ENCODE measurements at places on chromosomes 2 and 18.

DNA sequence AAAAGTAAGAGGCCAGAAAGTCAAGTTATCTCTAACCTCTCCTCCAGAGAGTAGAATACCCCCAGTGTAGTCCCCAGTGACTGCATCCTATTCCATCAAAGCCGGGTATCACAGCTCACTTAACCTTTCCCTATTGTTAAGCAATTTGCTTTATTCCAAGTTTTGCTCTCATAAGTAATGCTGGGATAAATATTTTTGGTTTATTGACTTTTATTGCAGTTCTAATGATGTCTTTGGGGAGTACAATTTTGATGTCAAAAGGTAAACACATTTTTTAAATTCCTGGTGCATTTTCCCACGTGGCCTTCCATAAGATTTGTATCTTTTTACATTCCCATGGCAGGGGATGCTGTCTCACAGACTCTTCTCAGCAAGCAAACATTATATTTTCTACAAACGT, 43.3 kb downstream of the CMPK2 start:
- DNase-seq, result no peak

- DNase-seq, result no peak
These were observed 92.6 kb upstream of the CREB1 start for GRCh38 chr2:207437136-207437523.

- DNase-seq, result no peak
These were observed 85.5 kb downstream of the SOWAHC start for GRCh38 chr2:109699646-109700045.

DNA sequence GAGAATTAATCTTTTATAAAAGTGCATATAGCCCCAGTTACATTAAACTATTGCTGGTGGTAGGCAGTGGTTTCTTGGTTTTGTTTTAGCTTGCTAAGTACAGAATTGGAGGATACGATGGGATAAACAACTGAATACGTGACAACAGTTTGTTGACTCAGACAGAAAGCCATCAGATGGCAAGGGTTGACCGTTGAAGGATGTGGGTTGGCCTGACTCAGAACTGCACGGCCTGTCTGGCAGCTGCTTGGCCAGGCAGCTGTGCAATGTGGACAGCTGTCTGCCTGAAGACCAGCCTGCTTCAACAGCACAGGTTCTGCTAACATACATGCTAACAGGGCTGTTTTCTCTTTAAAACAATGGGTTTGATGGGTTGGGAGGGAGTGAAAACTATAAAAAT, 46.6 kb downstream of the PRKRA start:
- no peak for DNase-seq

DNA sequence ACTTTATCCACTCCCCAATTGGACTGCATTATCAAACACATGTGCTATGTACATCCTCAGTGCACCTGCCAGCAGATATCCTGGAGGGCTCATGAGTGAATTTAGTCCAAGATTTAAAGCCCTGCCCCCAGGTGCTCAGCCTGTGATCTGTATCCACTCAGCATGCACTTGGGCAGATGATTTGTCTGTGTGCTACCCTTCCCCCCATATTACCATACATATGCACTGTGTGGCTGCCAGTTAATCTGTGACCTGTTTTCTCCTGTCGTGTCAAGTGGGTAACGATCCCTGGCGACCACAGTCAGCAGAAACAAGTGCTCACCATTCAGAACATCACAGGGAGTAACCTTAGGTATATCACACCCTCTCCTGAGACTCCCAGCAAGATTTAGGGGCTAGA, 10.2 kb downstream of the NAGK start:
- DNase-seq, result no peak

- DNase-seq, result no peak
These were observed 1291.6 kb upstream of the ZEB2 start for GRCh38 chr2:145811276-145812164.

DNA sequence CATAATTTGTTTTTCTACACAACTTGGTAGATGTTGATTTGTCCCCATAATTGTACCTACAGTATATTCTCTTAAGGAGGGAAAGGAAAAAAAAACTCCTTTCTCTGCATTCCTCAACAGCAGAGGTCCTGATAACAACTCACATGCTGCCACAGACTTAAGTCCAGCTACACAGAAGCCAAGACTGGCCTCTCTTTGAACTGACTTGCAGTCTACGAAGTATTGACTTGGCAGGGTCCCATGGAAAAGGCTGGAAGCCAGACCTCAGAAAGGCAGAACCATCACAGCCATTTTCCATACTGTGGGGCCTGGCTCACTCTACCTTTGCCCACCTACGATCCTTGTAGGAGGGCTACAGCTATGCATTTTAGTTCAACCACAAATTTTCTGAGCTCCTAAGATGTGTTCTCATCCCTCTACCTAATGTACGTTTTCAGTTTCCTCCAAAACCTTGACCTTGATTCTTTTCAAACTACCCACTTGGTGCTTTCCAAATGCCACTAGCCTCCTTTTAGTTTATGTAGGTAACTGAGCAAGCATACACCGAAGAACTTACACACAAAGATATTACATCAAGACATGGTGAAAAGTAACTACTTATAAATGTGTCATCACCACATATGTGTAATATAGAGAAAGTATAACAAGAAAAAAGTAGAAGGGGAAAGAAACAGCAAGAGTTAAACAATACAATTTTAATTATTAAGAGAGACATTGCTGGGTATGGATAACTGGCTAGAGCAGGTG, 12.2 kb downstream of the LONRF2 start:
- DNase-seq, result no peak

- no peak for DNase-seq
These were observed 592.7 kb upstream of the VRK2 start for GRCh38 chr2:57453945-57454344.

- DNase-seq, result no peak
These were observed 118.9 kb downstream of the PXDN start for GRCh38 chr2:1625281-1626001.

DNA sequence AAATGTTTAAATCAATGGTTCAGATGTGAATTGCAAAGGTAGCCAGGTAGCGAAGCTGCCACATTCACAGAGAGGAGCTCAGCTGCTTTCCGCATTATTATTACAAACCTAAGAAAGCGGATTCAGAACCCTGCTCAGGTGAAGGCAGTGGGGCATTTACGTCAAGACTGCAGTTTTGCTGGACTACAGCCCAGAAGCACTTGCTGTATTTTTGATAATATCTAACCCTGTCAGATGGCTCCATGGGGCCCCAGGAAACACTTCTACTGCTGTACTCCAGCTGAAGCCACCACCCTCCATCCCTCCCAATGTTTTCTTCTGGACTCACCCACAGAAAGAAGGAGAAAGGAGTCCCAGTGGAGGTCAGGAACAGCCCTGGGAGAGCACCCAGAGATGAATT, 96.9 kb downstream of the TPO start:
- DNase-seq, result no peak

DNA sequence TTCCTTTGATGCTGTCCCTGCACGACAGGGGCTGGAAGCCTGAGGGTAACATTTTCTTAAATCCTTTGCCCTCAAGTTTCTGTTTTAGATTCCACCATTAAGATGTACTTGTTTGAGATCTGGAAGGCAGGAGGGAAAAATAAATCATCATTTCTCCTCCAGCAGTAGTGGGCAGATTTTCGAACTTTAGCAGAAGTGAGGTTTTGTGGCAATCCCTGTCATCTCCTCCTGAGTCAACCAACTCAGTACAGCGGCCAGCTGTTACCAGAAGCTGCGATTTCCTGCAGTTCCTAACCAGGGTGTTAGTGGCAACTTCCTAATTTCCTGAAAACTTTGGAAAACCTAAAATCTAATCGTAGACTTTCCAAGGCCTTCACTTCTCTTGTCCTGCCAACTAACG, 517.2 kb upstream of the ACVR2A start:
- no peak for DNase-seq

DNA sequence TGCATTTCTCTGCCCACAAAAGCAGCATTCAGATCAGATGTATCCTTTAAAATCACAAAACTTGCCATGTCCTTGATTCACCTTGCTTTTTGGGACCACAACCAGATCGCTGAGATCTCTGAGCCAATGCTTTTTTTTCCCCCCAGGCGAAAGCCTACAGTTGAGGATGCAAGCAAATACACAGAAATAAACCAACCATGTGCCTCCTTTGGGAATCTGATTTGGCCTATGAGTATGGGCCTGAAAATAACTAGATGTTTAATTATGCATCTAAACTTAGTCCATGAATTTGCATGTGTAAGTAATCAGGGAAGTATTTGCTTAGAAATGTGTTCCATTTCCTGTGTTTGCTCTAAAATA, 49.7 kb upstream of the CDC42EP3 start:
- DNase-seq, result no peak

- no peak for DNase-seq
These were observed 46.7 kb upstream of the HS6ST1 start for GRCh38 chr2:128365217-128365905.

- DNase-seq, result no peak
These were observed 3.2 kb downstream of the INO80C start for GRCh38 chr18:35494251-35495220.

DNA sequence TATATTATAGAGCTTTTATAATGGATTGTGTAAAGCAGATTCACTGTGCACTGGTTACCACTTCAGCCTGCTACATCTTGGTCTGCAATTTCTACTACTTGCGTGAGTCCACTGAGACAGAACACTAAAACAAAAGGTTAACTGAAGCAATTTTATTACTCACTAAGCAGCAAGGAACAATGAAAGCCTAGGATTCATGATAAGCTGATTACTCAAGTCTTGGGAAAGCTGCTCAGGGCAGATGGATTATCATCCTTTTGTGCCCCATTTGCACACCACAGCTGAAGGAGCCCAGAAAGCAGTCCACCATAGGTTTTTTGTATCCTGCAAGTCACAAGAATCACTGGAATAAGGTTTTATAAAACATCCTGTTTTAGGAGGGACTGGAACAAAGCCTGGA, 1215.2 kb upstream of the TMEFF2 start:
- DNase-seq, result no peak

GRCh38 chr2:108449410-108450130, 564 bp downstream of the GCC2 start:
- no peak for DNase-seq

- no peak for DNase-seq
These were observed 52.2 kb downstream of the SMAD7 start for GRCh38 chr18:48898521-48898920.

- no peak for DNase-seq
These were observed 111.3 kb upstream of the MCFD2 start for GRCh38 chr2:47026748-47027534.

DNA sequence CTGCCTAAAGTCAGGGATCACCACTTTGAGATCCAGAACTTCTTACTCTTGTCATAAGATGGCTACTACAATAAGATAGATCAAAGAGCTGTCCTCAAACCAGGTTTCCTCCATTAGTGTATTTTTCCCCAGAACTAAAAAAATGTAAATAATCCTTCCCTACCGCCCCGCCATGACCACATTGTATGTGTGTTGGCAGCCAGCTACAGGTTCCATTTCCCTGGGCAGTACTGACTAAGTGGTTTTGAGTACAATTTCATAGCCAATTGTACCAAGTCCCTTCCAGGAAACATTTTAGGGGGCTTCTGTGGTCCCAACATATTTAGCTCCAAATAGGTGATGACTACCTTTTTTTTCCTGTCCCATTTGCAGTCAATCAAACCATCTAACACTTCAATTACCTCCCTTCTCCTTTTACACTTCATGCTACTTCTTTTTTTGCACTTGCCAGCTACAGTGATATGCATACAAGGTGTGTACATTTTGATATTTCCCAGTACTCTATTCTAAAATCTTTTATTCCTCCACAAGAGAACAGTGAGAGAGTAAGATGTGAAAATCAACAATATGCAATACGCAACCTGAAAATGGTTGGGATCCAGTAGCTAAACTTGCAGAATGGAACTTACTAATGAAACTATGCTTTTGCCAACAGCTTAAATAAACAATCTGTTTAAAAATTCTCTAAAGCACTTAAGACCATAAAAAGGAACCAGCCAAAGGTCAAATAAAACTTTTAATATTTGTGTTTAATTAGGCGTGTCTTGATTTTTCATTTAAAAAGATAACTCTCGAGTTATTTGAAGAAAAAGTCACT, 3.9 kb downstream of the PUM2 start:
- no peak for DNase-seq

- DNase-seq, result peak; percentile 42
These were observed 50.0 kb downstream of the TMEM163 start for GRCh38 chr2:134668821-134669220.

DNA sequence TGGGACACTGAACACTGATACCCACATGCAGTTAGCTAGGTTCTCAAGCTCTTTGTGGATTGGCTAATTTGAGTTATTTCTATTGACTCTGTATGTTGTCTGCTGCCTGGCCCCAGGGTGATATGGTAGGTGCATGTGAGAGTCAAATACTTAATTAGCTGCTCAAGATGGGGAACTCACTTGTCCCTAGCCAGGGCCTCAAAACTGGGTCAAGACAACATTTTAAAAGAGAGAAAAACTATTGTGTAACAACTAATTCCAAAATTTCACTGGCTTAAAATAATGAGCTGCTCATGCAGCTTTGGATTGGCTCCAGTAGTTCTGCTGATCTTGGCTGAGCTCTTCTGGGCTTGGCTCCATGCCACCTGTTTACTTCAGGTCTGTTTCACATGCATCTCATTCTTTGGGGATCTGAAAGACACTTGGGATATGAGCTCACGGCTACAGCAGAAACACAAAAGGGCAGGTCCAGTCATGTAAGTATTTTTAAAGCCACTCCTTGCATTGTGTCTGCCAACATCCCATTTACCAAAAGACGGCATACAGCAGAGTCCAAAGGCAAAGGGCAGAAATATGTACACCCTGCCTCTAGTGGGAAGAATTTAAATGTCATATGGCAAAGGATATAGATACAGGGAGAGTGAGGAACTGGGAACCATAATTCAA, 716.8 kb downstream of the SUCLG1 start:
- DNase-seq, result no peak

- no peak for DNase-seq
These were observed 110.7 kb downstream of the TMX3 start for GRCh38 chr18:68604256-68604655.

DNA sequence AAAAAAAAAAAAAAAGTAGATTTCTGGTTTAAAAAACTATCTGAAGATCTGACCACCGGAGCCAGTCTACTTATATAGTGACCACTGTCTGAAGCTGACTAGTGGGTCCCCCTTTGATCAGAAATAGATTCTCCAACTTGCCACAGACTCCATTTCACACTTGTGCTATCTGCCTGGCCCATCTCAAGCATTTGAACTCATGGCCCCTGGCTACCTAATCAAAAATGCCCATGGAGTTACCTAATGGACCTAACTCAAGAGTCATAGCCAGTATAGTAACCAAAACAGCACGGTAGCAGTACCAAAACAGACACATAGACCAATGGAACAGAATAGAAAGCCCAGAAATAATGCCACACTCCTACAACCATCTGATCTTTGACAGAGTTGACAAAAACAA, 17.0 kb upstream of the ATL2 start:
- no peak for DNase-seq

DNA sequence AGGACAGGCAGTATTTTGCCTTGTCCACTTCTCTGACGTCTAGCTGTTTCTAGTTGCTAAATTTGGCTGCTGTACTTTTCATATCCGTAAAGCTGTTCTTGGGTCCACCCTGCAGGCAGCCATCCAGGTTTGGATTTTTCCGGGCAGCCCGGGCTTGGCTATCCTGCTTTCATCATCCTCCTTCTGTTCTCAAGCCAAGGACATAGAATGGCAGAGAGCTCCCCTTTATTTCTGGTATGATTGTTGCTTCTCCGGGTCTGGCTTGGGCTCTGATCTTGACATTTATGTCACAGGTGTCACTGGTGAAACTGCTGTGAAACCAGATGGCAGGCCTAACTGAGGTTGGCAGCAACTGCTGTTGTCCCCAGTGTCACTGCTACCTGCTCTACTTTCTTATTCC, 35.5 kb downstream of the SCN2A start:
- DNase-seq, result no peak

- DNase-seq, result no peak
These were observed 107.5 kb upstream of the SPATS2L start for GRCh38 chr2:200199005-200199404.
